ENCODE measurements at places on chromosomes 12 and 14.
A peak's percentile ranks its signal among the peaks of the same experiment; 100 is the strongest.

GRCh38 chr12:83971781-83972180 is 940.8 kb downstream of the SLC6A15 start:
- DNase-seq: no peak

DNA sequence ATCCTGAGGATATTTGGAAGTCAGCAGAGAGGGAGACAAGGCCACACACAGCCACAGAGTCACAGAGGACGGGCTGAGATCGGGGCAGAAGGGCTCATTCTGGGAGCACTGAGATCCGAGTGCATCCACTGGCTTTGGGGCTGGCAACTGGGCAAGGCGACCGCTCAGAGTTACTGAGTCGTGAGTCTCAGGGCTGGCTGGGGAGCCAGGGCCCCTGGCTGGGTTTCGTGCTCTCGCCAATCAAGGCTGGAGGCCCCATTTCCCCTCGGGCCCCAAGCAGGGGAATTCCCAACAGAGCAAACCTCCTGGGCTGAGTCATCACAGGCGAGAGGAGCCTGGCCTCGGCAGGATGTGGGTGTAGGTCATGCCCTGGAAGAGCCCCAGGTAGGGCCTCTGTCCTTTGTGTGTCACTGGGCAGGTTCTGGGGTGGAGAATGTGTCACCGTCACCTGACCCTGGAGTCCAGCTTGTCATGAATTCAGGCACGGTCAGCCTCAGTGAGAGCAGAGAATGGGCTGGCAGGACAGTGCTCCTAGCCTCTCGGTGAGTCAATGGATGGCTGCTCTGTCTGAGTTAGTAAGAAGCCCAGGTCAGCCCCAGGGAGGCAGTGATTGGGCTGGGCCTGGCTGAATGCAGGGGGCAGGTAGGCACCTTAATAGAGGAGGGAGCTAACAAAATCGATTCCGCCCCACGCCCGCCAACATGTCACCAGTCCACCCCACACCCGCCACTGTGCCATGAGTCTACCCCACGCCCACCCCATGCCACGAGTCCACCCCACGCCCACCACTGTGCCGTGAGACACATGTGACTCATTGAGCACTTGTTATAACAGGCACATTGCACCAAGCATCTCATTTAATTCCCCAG is 16.9 kb downstream of the ASB2 start:
- peak; percentile 86 for DNase-seq

DNA sequence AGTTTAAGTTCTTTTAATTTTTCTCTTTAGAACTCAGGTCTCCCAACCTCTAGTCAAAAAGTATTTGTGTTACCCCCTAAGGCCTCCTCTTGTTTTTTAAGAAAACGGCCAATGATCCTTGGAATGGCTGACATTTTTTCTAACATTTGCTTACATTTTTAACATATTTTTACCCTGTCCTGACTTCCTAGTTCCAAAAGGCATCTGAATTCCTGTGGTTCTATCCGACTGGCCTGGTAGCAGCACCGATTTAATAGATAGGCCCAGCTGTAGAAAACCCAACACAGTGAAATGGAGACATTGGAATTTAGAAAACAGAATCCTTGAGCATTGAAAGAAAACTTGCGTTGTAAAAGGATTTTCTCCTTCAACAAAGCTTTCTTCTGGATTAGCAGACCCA is 134.7 kb upstream of the GSC start:
- no peak for DNase-seq

GRCh38 chr12:32257695-32258496 is 141.5 kb upstream of the FGD4 start:
- DNase-seq: no peak

GRCh38 chr14:100623961-100624360 is 36.7 kb upstream of the BEGAIN start:
- DNase-seq: no peak

- no peak for DNase-seq
Measured at GRCh38 chr12:89187507-89187906, 164.8 kb downstream of the DUSP6 start.

All from stimulated activated CD4-positive, alpha-beta T cell treated with anti-CD3 and anti-CD28 coated beads, Interleukin-12 subunit alpha, Interleukin-12 subunit beta, amount 100 ng/mL, for 4 hours (primary cell).